ENCODE measurements at places on chromosomes 3 and 15. TPM values are rescaled to one million over a fixed set of nuclear protein-coding genes. Genes with fewer than 3 reads are reported as not detected.

- no peak overlapping the region for H3K4me3 ChIP-seq
- no peak overlapping the region for H3K27ac ChIP-seq
- H3K4me1 ChIP-seq, result peaks cover 5% of the 10 kb centered on the region
- H3K36me3 ChIP-seq, result no peaks in the 10 kb centered on the region
- no peak for DNase-seq
Observed at GRCh38 chr15:25848784-25849156, 14.4 kb downstream of the ATP10A start.

- H3K27ac ChIP-seq, result no peak overlapping the region
- no peaks in the 10 kb centered on the region for H3K4me1 ChIP-seq
- no peaks in the 10 kb centered on the region for H3K36me3 ChIP-seq
- no peak overlapping the region for H3K4me3 ChIP-seq
- no peak for DNase-seq
Observed at GRCh38 chr3:149291178-149291577, 42.3 kb downstream of the TM4SF18 start.

- no peak overlapping the region for H3K4me3 ChIP-seq
- no peaks in the 10 kb centered on the region for H3K36me3 ChIP-seq
- H3K27ac ChIP-seq, result no peak overlapping the region
- DNase-seq, result no peak
Observed at GRCh38 chr3:40661284-40661683, 136.5 kb downstream of the ZNF621 start.

- H3K36me3 ChIP-seq, result no peaks in the 10 kb centered on the region
- H3K27ac ChIP-seq, result no peak overlapping the region
- H3K4me1 ChIP-seq, result no peaks in the 10 kb centered on the region
- DNase-seq, result no peak
- no peak overlapping the region for H3K4me3 ChIP-seq
Observed at GRCh38 chr15:52154896-52155865, 36.0 kb downstream of the GNB5 start.

DNA sequence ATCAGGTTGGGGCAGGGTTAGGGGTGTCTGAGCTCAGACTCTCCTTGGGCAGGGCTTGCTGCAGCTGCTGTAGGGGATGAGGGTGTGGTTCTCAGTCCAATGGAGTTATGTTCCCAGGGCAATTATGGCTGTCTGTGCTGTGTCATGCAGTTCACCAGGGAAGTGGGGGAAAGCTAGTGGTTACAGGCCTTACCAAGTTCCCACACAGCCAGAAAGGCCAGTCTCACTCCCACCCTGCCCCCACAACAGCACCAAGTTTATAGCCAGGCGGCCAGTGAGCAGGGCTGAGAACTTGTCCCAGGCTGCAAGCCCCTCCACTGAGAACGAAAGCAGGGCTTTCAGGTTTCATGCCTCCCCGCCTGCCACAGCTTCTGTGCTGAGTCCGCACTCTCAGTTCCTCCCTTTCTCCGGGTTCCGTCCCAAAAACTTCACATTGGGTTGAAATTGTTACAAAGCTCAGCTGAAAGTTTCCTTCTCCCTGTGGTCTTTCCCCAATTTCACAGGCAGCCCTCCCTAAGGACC, 19.6 kb upstream of the CPOX start:
- H3K27ac ChIP-seq, result no peak overlapping the region
- no peak overlapping the region for H3K4me3 ChIP-seq
- no peaks in the 10 kb centered on the region for H3K27me3 ChIP-seq
- no peaks in the 10 kb centered on the region for H3K36me3 ChIP-seq

UBAP1L gene
- 9.4 TPM for total RNA-seq

Data from ovary (tissue), 10 donors.